ENCODE measurements at places on chromosomes 11 and 22. TPM values are rescaled to one million over a fixed set of nuclear protein-coding genes. Genes with fewer than 3 reads are reported as not detected.

The SMIM38 gene
- total RNA-seq, result 0.88 TPM

The MFRP gene
- total RNA-seq, result not detected

The VSIG10L2 gene
- total RNA-seq, result not detected

The RBM14 gene
- 152 TPM for total RNA-seq

The ZC3H12C gene
- 21.7 TPM for total RNA-seq

The MYRF gene
- 11.2 TPM for total RNA-seq

The PLEKHB1 gene
- not detected for total RNA-seq
